ENCODE measurements at places on chromosomes 16 and 17.

DNA sequence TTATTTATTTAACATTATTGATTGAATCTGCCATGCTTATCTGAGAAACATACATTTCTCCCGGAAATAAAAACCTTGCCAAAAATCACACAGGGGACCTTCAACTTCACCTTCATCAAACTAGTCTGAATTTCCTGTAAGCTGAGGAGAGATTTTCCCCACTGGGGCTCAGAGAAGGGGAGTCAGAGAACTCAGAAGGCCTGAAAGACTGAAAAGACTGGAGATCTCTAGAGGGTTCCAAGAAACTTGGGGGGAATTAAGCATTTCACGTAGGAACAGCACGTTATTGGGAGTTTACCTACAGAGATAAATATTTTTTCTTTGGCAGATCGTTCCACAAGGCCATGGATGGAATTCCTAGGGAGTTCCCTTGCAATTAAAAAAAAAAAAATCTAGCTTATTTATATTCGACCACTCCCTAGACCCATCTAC lies 528 bp upstream of the NOL11 start:
- DNase-seq = no peak

DNA sequence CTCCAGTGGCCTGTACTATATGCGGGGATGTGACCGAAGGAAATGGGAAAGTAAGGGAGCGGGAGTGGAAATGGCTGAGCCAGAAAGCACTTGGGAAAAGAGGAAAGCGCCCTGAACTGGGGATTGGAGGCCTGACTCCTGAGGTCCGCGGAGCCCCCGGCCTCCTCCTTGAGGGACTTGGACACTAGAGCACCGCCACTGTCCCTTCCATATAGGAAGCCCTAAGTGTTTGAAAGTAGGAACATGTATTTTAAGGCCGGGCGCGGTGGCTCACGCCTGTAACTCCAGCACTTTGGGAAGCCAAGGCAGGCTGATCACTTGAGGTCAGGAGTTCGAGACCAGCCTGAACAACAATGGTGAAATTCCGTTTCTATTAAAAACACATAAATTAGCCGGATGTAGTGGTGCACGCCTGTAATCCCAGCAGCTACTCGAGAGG lies 530 bp upstream of the ZDHHC7 start:
- DNase-seq = no peak

DNA sequence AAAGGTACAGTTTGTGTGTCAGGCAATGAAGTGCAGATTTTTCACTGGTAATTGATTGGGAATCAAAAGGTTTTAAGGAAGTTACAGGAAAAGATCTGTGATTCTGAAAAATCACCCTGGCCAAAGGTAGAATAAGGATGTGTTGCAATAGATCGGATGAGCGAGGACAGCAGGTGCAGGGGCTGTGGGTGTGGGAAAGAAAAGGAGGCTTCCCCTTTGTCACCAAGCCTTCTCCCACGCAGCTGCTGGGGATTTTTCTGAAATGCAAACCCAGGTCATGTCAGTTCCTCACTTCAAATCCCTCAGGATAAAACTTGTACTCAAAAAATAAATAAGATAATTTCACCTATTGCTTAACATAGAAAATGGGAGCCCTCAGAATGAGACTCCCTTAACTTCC lies 47.9 kb upstream of the ARHGAP17 start:
- DNase-seq = no peak

GRCh38 chr17:5785867-5786509 lies 201.7 kb upstream of the NLRP1 start:
- DNase-seq = no peak

DNA sequence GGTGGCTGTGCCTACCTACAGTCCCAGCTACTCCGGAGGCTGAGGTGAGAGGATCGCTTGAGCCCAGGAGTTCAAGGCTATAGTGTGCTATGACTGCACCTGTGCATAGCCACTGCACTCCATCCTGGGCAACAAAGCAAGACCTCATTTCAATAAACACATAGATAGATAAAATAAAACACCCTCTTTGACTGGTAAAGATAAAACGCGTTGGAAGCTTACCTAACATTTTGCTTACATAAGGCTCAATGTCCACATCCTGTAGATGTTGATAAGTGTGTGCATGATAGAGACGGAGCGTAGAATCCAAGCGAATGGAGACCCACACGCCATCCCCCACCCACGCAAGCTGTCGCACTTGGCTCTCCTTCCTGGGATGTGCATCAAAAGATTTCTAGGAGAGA lies 113.4 kb upstream of the TOB1 start:
- no peak for DNase-seq

- no peak for DNase-seq
Measured at GRCh38 chr17:12743046-12743445, 46.3 kb upstream of the ARHGAP44 start.
